Stimulated activated CD4-positive, alpha-beta T cell treated with anti-CD3 and anti-CD28 coated beads, Interleukin-4, amount 100 ng/mL, for 1 hour (primary cell): ENCODE measurements at places on chromosomes 7 and 10.

DNA sequence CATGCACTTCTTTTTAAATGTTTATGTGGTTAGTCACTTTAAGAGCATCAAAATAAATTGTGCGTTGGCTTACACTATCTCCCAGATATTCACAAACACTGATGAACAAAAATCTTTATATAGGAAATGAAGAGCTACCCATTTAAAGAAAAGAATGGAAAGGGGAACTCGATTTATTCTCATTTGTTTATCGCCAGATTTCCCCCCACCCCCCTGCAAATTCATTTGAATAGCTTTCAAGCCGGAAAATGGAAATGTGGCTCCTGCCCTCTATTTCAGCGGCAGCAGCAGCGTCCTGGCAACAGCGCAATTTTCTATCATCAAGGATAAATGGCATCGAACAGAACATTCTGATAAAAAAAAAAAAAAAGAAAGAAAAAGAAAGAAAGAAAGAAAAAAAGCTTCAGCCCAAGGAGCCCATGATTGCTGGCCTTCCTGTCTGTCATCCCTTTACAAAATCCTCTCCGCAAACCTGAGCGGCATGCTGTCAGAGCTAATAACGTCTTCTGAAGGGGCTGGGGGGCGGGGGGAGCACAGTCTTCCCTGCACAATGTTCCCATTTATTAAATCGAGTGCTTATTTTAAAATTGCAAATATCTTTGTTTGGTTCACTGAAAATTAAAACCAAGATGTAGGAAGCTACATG, 13.7 kb upstream of the DLX6 start:
- no peak for DNase-seq

- DNase-seq: no peak
Observed at GRCh38 chr10:60312818-60313588, 76.7 kb downstream of the ANK3 start.

- DNase-seq: no peak
Observed at GRCh38 chr7:16422917-16423316, 1.6 kb upstream of the CRPPA start.

DNA sequence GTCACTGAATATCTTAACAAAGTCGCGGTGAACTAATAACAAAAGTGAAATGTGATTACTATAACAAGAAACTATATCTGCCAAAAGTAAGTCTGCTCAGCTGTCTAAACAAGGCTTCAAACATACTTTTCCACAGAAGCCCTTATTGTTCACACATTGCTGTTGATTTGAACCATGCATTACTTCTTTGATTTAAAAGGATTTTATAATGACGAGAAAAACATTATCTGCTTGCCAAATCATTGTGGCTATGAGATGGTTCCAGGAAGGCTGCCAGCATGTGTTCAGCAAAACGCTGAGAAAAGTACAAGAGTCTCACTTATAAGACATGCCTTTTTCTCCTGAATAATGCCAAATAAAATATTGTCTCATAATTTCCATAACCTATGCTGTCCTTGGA, 24.4 kb downstream of the RNF133 start:
- no peak for DNase-seq

DNA sequence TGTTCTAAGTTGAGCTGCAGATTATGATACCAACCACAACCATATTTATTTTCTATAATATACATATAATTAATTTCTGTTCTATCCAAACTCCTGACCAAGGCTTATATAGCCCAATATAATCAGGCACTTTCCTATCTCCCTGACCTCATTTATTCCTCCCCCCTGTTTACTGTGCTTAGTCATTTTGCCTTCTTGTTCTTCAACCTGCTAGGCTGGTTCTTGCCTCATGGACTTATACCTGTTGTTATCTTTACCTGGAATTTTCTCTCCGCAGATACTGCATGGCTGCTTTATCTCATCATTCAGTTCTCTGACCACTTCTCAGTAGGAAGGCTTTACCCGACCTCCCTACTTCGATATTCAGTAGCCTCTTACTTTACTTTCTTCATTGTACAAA, 24.9 kb upstream of the FAM3C start:
- no peak for DNase-seq

GRCh38 chr10:89985446-89985845, 284.1 kb downstream of the KIF20B start:
- DNase-seq: no peak
